ENCODE measurements at places on chromosomes 12 and 14. TPM values are rescaled to one million over a fixed set of nuclear protein-coding genes. Genes with fewer than 3 reads are reported as not detected.

- DNase-seq: no peak
These were observed 526 bp downstream of the MLXIP start for GRCh38 chr12:122079033-122079531.

Gene TBC1D30
- 11.0 TPM for total RNA-seq

- no peak for DNase-seq
These were observed 1.8 kb downstream of the AKAP5 start for GRCh38 chr14:64467101-64467500.

Gene ENDOU
- total RNA-seq: 0.31 TPM

Gene TAS2R9
- not detected for total RNA-seq

GRCh38 chr14:94213741-94214140 is 39.6 kb downstream of the PPP4R4 start:
- DNase-seq: no peak

DNA sequence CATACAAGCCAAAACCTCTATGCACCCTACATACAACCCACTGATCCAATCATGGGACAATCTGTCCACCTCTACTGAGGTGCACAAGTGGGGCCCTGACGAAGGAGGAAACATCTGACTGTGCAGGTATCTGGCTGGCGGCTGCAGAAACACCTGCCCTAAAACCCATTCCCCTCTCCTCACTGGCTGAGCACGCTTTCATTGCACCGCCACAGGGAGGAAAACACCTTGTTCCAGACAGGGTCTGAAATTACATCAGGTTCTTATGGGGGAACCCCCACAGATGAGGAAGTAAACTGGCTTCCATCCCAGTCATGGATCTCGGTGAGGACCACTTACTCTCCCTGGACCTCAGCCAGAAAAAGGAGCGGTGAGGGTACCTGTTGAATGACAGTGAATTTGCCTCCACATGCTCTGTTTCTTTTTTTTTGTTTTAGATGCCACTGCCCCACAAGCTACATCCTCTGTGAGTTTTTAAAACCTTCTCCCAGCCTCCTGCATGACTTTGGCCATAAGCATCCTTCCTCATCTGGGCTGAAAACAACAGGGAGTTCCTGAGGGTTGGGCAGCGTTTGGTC is 23.8 kb upstream of the DGLUCY start:
- no peak for DNase-seq

Measured in lung (tissue), 17 donors.